Activated CD8-positive, alpha-beta memory T cell treated with anti-CD3 and anti-CD28 coated beads, Interleukin-2, amount 10 ng/mL, durations not matched to agents 7 days and 5 days (primary cell): ENCODE measurements at places on chromosomes 3 and 15. TPM values are rescaled to one million over a fixed set of nuclear protein-coding genes. Genes with fewer than 3 reads are reported as not detected.

GRCh38 chr15:31173790-31174450 is 72.4 kb upstream of the TRPM1 start:
- no peak overlapping the region for H3K4me3 ChIP-seq
- no peaks in the 10 kb centered on the region for H3K36me3 ChIP-seq
- H3K4me1 ChIP-seq: peaks cover 1% of the 10 kb centered on the region
- no peak overlapping the region for H3K27ac ChIP-seq
- DNase-seq: no peak
- H3K27me3 ChIP-seq: no peaks in the 10 kb centered on the region

Gene FSIP1
- total RNA-seq: 0.56 TPM

Gene AGBL1
- not detected for total RNA-seq

GRCh38 chr3:64903006-64903405 is 215.2 kb upstream of the ADAMTS9 start:
- no peak overlapping the region for H3K4me3 ChIP-seq
- H3K36me3 ChIP-seq: no peaks in the 10 kb centered on the region
- H3K27ac ChIP-seq: no peak overlapping the region
- no peak for DNase-seq

GRCh38 chr3:127370906-127371305 is 83.1 kb upstream of the PRR20G start:
- H3K4me1 ChIP-seq: no peaks in the 10 kb centered on the region
- H3K27me3 ChIP-seq: peaks cover 16% of the 10 kb centered on the region
- no peak overlapping the region for H3K27ac ChIP-seq
- no peaks in the 10 kb centered on the region for H3K36me3 ChIP-seq
- no peak for DNase-seq
- no peak overlapping the region for H3K4me3 ChIP-seq

DNA sequence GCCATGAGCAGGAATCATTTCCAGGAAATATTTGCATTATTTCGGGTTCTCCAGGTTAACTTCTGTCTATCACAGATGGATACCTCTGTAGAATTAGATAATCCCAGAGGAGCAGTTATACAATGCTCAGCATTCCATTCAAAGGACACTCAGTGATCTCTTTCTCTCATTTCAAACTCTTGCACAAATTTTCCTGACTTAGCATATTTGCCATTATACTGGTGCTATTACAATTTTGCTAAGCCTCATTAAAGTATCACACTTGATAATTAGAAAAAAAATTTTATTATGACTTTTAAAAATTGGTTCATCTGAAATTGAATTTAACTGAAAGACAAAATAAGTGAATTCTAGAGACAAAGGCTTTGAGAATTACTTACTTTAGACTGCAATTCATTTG is 469.0 kb downstream of the EPHA3 start:
- no peaks in the 10 kb centered on the region for H3K27me3 ChIP-seq
- no peaks in the 10 kb centered on the region for H3K36me3 ChIP-seq
- DNase-seq: no peak
- no peaks in the 10 kb centered on the region for H3K4me1 ChIP-seq
- no peak overlapping the region for H3K27ac ChIP-seq
- no peak overlapping the region for H3K4me3 ChIP-seq

Gene NME9
- not detected for total RNA-seq

Gene TRIM42
- total RNA-seq: not detected

Gene TLR9
- total RNA-seq: not detected

GRCh38 chr3:194306771-194307640 is 44.1 kb downstream of the CPN2 start:
- peak overlapping the region; percentile 10 for H3K4me3 ChIP-seq
- peak overlapping the region; percentile 88 for H3K27ac ChIP-seq
- peaks cover 17% of the 10 kb centered on the region for H3K27me3 ChIP-seq
- DNase-seq: peak; percentile 69

- H3K36me3 ChIP-seq: no peaks in the 10 kb centered on the region
- no peak overlapping the region for H3K27ac ChIP-seq
- DNase-seq: no peak
- H3K4me3 ChIP-seq: no peak overlapping the region
- peaks cover 4% of the 10 kb centered on the region for H3K27me3 ChIP-seq
Measured at GRCh38 chr3:30952786-30953185, 58.3 kb upstream of the GADL1 start.

- H3K27ac ChIP-seq: peak overlapping the region; percentile 94
- no peak for DNase-seq
- H3K4me1 ChIP-seq: peaks cover 28% of the 10 kb centered on the region
- H3K4me3 ChIP-seq: peak overlapping the region; percentile 90
Measured at GRCh38 chr3:107523289-107523538, 452 bp downstream of the BBX start.

DNA sequence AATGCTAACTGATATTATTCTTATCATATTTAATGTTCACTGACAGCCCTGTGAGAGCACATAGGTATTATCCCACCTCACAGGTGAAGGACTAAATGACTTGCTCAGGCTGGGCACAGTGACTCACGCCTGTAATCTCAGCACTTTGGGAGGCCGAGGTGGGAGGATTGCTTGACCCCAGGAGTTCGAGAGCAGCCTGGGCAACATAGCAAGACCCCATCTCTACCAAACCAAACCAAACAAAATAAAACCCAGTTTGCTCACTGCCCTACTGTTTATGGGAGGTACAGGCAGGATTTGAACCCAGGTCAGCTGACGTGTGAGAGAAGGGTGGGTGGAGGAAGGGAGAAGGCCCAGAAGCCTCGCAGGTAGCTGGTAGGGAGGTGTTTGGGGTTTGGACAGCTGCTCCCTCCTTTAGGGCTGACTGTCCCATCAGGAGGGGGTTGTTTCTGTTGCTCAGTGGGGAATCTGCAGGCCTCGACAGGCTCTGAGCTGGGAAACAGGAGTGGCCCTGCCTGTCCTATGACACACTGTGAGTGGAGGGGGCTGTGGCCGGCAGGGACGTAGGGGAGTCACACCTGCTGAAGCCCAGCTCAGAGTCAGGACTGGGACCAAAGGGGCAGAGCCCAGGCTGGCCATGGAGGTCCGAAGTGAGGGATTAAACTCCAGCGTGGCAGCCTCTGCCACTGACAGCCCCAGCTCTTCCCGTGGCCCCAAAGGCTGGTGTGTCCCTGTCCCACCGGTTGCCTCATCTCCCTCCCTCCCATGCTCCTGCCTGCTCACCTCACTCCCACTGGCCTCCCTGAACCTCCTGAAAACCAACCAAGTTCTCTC is 25.3 kb downstream of the BHLHE40 start:
- peaks cover 2% of the 10 kb centered on the region for H3K36me3 ChIP-seq
- peak overlapping the region; percentile 83 for H3K27ac ChIP-seq
- peaks cover 87% of the 10 kb centered on the region for H3K4me1 ChIP-seq
- no peaks in the 10 kb centered on the region for H3K27me3 ChIP-seq
- DNase-seq: no peak
- no peak overlapping the region for H3K4me3 ChIP-seq

DNA sequence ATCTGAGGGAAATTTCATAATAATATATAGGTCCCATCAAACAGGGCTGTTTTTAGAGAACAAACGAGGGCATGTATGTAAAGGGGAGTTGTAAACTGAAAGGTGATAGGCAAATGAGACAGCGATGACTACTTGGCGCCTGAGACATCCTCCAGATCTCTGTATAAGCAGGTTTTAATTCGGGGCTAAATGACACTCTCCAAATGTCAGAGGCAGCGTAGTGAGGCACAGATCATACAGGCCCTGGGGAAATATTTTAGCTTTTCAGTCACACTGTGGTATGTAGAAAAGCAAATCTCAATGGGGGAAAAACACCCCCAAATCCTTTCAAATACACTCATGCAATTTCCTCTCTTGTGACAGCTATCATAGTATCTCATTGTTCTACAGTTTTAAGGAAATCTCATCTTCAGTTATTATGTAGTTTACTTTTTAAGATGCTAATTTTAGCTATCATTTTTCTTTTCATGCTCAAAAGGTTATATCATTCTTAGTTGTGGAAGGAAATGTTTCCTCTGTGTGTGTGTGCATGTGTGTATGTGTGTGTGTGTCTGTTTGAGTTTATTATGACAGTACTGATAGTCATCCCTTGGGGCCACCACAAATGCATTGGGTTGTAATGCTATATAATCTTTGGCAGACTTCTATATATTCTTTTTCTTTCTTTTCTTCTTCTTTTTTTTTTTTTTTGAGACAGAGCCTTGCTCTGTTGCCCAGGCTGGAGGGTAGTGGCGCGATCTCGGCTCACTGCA is 1.1 kb downstream of the TPRG1 start:
- H3K27me3 ChIP-seq: no peaks in the 10 kb centered on the region
- no peak for DNase-seq
- no peaks in the 10 kb centered on the region for H3K36me3 ChIP-seq
- H3K4me3 ChIP-seq: no peak overlapping the region
- H3K4me1 ChIP-seq: no peaks in the 10 kb centered on the region
- no peak overlapping the region for H3K27ac ChIP-seq

Gene EPHA3
- total RNA-seq: not detected

GRCh38 chr3:49871531-49872153 is 1.9 kb upstream of the CAMKV start:
- DNase-seq: no peak
- H3K4me3 ChIP-seq: no peak overlapping the region
- no peak overlapping the region for H3K27ac ChIP-seq
- peaks cover 39% of the 10 kb centered on the region for H3K27me3 ChIP-seq

DNA sequence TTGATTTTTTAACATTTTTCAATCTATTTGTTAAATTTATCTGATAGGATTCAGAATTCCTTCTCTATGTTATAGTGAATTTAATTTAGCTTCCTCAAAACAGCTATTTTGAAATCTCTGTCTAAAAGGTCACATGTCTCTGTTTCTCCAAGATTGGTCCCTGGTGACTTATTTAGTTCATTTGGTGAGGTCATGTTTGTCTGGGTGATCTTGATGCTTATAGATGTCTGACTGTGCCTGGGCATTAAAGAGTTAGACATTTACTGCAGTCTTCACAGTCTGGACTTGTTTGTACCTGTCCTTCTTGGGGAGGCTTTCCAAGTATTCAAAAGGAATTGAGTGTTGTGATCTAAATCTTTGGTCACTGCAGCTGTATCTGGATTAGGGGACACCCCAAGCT is 169.5 kb upstream of the C2CD4B start:
- no peaks in the 10 kb centered on the region for H3K36me3 ChIP-seq
- peaks cover 2% of the 10 kb centered on the region for H3K27me3 ChIP-seq
- no peak overlapping the region for H3K4me3 ChIP-seq
- H3K4me1 ChIP-seq: no peaks in the 10 kb centered on the region
- DNase-seq: no peak

GRCh38 chr3:56915966-56916586 is 114.3 kb upstream of the ARHGEF3 start:
- H3K27ac ChIP-seq: peak overlapping the region; percentile 100
- peak overlapping the region; percentile 96 for H3K4me3 ChIP-seq
- H3K27me3 ChIP-seq: no peaks in the 10 kb centered on the region

DNA sequence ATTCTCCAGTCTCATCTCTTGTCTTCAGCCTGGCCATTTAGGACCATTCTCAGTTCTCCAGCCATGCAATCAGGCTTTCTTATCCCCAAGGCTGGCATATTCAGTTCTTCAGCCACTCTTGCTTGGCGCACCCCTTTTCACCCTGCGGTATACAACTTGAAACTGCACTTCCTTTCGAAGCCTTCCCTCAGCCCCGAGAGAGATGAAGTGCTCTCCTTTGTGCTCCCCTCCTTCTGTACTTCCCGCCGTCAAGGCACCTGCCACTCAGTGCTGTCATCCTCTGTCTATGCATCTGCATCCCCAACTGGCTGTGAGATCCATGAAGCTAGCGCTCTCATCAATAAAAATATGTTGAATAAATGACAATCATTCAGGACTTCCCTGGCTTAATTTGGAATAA is 45.7 kb downstream of the MORC1 start:
- H3K36me3 ChIP-seq: no peaks in the 10 kb centered on the region
- peaks cover 43% of the 10 kb centered on the region for H3K27me3 ChIP-seq
- peaks cover 19% of the 10 kb centered on the region for H3K4me1 ChIP-seq
- no peak overlapping the region for H3K27ac ChIP-seq
- peak overlapping the region; percentile 4 for H3K4me3 ChIP-seq

DNA sequence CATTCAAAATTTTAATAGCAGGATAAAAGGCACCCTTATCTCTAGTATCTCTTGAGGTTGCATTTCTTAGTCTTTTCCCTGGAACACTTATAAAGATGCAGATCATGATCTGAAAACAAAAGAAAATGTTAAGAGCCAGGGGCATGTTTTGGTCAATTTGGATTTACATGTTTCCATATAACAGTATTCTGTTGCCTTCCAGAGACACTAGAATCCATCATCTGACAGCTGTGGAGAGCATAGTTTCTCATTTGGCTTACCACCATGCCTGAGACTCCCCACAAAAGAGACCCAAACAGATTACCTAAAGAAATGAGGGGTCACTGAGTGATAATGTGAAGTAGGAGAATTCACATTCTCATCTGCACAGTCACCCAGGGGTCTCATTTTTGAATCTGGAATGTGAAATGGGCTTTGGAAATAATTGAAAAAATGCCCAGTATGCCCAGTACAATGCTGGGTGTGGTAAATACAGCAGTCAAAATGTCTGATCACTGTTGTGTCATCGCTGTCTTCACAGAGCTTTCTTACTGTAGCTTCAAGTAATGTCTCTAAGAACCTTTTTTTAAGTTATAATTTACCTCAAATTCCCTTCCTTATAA is 79.9 kb upstream of the ZBTB20 start:
- no peaks in the 10 kb centered on the region for H3K36me3 ChIP-seq
- no peak overlapping the region for H3K27ac ChIP-seq
- no peaks in the 10 kb centered on the region for H3K4me1 ChIP-seq
- no peak for DNase-seq
- no peaks in the 10 kb centered on the region for H3K27me3 ChIP-seq
- H3K4me3 ChIP-seq: no peak overlapping the region

DNA sequence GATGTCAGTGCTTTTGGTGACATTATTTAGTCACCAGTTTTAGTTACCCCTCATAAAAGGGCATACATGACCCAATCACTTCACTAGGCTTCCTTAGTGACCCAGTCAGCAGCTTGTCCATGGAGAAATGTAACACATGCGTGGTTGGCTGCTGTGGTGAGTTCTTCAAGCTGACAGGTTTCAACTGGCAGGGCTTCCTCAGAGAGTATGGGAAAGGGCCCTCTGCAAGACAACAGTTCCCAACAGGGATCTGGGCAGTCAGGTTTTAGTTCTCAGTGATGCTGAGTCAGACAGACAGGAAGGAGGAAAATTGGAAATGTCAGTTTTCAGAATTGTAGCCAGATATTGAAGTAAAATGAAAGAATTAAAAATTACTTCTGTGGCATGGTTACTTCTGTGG is 282.5 kb downstream of the TBL1XR1 start:
- peak; percentile 46 for DNase-seq
- H3K4me1 ChIP-seq: peaks cover 3% of the 10 kb centered on the region
- H3K27ac ChIP-seq: no peak overlapping the region

DNA sequence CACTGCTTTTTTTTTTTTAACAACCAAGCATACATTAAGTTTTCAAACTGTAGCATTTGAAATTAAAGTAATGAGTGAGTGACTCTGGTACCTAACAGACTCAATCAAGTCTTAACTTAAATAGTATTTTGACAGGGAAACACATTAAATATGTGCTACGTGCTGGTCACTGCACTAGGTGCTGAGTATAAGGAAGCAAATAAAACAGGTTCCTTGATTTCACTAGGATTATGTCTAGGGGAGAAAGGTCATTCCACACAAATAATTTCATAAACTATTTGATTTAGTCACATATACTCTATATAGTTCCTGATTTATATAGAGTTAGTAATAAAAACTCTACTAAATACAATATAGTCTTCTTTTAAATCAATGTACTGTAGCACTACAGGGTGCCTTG is 89.4 kb downstream of the SUCLG2 start:
- H3K36me3 ChIP-seq: peaks cover 29% of the 10 kb centered on the region
- H3K27ac ChIP-seq: no peak overlapping the region
- H3K4me1 ChIP-seq: no peaks in the 10 kb centered on the region
- H3K4me3 ChIP-seq: no peak overlapping the region
